ENCODE measurements at places on chromosomes 12 and 14.
A peak's percentile ranks its signal among the peaks of the same experiment; 100 is the strongest.

- DNase-seq = no peak
These were observed 8.3 kb upstream of the CALCOCO1 start for GRCh38 chr12:53735556-53735955.

GRCh38 chr12:131005161-131006035 is 51.7 kb downstream of the ADGRD1 start:
- DNase-seq = no peak

DNA sequence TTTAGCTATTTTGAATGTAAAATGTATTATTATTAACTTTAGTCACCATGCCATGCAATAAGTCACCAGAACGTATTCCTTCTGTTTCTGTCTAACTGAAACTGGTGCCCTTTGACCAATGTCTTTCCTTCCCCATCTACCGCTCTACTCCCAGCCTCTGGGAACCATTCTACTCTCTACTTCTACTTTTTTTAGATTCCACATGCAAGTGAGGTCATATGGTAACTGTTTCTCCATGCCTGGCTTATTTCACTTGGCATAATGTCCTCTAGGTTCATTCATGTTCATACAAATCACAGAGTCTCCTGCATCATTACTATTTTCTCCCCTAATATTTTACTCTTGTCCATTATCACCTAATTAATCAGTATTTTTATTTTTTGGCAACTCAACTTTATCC is 160.1 kb downstream of the TMX1 start:
- DNase-seq = no peak

- no peak for DNase-seq
These were observed 49.0 kb upstream of the EGLN3 start for GRCh38 chr14:33999771-34000291.

DNA sequence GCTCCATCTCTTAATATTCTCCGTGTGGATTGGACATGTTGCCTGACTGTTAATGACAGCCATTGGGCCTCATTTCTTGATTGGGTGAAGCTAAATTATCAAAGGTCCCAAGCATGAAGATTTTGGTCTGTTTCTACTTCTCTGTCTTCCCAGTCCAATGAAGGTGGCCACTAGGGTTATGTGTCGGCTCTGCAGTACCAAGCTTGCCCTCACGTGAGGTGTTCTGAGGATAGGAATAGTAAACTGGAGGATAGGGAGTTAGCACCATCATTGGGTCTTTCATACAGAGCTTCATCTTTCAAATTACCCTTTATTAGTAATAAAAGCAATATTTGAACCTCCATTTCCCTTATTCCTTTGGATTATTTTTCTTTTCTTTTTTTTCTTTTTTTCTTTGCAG is 21.9 kb upstream of the BICD1 start:
- DNase-seq = no peak

DNA sequence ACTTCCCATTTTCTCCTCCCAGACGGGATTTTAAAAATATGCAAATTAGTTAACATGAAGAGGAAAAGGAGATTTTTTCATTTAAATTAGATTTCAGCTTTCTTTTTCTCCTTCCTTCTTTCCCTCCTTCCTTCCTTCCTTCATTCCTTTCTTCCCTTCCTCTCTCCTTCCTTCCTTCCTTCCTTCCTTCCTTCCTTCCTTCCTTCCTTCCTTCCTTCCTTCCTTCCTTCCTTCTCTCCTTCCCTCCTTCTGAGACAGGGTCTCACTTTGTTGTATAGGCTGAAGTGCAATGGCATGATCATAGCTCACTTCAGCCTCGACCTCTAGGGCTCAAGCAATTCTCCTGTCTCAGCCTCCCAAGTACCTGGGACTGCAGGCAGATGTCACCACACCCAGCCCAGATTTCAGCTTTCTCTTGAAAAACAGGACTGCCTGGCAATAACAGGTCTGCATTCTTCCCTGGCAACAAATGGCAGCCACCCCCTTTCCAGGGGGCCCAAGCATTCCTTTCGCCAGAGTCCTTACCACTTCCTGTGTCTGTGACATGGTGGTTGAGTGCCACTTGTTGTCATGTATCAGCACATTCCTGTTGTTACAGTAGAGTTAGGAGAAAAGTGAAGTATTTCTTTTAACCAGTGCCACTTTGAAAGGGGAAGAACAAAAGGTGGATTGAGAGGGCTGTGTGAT is 119.1 kb downstream of the PTPN11 start:
- DNase-seq = no peak

GRCh38 chr12:41784957-41785356 is 359.7 kb downstream of the GXYLT1 start:
- DNase-seq = no peak

DNA sequence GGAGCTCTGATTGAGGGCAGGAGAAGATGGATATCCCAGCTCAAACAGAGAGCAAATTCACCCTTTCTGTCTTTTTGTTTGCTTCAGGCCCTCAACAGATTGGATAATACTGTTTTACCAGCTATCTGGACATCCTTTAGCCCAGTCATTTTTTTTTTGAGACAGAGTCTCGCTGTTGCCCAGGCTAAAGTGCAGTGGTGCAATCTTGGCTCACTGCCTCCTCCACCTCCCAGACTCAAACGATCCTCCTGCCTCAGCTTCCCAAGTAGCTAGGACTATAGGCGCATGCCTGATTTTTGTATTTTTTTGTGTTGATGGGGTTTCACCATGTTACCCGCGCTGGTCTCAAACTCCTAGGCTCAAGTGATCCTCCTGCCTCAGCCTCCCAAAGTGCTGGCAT is 40.8 kb downstream of the ARF6 start:
- no peak for DNase-seq

GRCh38 chr14:81301371-81301770 is 80.6 kb upstream of the GTF2A1 start:
- no peak for DNase-seq

DNA sequence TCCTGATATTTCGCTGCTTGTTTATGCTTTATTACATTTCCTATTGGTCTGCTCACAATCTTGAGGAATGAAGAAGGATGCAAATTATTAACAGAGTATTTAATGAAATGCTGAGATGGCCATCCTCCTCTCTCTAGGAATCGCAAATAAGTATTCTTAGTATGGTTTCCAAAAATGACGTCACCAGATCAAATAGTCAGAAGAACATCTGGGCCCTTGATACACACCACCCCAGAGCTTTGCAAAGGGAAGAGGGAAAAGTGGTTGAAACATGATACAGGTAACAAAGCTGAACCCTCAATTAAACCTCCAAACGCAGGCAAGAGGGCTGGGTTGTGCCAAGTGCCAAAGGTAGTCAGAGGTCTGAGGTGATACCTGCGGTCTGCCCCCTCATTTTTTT is 107.3 kb downstream of the BCL11B start:
- no peak for DNase-seq

GRCh38 chr14:51897791-51898355 is 37.5 kb downstream of the GNG2 start:
- DNase-seq = no peak

DNA sequence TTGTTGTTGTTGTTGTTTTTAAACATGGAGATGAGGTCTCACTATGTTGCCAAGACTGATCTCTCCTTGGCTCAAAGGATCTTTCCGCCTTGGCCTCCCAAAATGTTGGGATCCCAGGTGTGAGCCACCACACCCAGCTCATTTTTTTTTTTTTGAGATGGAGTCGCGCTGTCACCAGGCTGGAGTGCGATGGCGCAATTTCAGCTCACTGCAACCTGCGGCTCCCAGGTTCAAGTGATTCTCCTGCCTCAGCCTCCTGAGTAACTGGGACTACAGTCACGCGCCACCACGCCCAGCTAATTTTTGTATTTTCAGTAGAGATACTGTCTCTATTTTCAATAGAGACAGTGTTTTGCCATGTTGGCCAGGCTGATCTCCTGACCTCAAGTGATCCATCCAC is 4.9 kb upstream of the CLIP1 start:
- DNase-seq = no peak

DNA sequence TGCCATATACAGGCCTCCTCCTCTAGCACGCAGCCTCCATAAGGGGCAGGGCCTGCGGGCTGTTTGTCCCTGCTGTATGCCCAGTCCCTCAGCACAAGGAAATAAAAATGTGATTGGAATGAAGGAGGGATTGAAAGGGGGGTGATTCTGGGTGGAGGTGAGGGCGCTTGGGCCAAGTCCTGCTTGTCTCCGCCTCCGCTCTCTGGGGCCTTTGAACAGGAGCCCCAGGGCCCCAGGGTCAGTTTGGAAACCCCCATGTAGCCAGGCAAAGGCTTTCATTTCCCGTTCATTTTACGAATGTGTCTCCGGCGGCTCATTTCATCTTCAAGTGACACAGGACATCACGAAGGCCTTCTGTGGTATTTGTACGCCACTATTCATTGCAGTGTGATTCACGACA is 4.5 kb upstream of the CACNA2D4 start:
- DNase-seq = no peak

DNA sequence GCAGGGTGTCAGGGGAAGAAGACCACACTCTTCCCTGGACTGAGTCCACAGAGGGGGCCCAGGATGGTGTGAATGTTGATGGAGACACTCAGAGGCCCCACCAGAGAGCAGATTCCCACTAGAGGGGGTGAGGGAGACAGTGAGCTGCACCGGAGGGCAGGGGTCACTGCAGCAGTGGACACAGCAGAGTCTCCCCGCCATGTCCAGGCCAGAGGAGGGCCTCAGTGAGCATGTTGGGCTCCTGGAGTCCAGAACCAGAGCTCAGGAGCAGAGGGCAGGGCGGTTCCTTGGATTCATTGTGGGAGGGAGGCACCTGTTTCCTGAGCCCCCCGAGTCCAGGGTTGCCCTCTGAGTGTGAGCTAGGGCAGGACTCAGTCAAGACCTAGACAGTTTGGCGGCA is 1.8 kb upstream of the KRT82 start:
- DNase-seq = no peak

DNA sequence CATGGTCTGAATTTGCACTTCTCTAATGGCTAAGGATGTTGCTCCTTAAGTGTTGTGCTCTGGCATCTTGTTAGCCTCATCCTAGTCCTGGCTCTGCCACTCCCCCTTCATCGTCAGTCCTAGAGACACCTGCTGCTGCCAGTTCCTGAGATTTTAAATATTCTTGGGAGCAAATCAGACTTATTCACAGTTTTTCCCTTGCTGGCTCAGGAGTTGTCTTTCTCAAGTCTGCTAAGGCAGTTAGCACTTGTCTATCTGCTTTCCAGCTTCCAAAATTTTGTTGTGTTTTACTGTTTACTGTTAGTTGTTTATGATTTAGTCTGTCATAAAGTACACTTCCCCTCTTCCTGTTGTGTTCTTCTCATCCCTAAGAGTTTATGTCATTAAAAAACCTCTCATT is 201.0 kb downstream of the KIF26A start:
- DNase-seq = no peak

DNA sequence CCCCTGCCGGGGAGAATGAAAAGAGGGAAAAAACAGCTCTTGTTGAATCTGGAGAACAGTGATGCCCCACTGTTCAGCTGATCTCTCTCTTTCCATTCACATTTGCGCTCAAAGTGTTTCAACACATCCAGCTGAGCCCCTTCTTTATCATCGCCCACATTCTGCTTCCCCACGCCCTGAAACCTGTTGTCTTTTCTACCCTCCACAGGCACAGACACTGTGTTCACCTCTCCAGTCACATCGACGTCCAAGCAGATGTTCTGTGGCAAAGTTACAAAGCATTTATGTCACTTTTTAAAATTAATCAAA is 338.7 kb downstream of the EGLN3 start:
- no peak for DNase-seq

GRCh38 chr14:90575336-90575735 is 178.5 kb downstream of the CALM1 start:
- DNase-seq = no peak

- no peak for DNase-seq
These were observed 50.1 kb downstream of the KLRG1 start for GRCh38 chr12:9039397-9039977.

DNA sequence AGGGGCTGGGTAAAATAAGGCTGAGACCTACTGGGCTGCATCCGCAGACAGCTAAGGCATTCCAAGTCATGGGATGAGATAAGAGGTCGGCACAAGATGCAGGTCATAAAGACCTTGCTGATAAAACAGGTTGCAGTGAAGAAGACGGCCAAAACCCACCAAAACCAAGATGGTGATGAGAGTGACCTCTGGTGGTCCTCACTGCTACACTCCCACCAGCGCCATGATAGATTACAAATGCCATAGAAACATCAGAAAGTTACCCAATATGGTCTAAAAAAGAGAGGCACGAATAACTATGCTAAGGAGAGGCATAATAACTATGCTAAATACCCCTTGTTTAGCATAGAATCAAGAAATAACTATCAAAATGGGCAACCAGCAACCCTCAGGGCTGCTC is 46.2 kb upstream of the MAP3K9 start:
- no peak for DNase-seq

DNA sequence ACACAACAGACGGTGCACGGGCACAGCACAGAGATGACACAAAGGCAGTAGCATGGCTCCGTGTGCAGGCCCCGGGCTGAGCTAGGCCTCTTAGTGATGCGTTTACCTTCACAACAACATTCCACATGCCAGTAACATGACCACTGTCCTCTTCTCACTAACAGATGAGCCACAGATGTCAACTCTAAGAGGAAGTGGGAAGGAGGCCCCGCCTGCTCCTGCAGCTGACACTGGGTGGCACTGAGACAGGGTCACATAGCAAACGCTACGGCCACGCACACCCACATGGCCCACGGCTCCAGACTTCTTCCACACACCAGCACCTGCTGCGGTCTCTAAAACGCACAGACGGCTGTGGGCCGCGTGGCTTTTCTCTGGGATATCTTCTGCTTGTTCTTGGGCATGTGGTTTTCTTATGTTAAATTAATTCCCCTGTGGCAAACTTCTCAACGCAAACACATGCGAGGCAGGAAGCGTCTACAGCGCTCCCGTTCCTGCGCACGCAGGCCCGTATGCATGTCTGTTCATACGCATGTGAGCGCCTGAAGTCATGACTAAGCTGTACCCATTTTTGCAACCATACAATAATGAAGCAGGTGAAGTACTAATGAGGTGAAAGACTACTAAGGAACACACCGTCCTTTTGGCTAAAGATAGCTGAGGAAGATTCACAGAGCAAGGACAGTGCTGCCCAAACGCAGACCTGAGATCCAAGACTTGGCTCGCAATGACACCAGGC is 26.8 kb downstream of the AMN start:
- peak; percentile 60 for DNase-seq

DNA sequence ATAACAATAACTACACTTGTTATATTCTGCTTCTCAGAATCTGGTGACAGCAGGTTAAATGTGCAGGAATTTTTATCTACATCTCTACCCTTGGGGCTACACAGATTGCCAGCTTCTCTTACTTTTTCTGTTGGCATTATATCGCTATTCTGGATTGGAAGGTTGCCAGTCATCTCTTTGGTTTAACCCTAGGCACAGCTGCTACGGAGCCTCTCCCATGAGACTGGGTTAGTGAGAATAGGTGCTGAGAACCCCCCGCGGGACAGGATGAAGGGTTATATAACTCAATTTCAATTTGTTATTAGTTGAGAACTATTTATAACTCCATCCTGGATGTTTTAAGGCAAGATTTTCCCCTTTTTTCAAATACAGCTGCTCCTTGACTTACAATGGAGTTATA is 73.1 kb downstream of the ACADS start:
- DNase-seq = no peak

Measured in activated naive CD4-positive, alpha-beta T cell (primary cell).